ENCODE measurements at places on chromosomes 7 and 10.

DNA sequence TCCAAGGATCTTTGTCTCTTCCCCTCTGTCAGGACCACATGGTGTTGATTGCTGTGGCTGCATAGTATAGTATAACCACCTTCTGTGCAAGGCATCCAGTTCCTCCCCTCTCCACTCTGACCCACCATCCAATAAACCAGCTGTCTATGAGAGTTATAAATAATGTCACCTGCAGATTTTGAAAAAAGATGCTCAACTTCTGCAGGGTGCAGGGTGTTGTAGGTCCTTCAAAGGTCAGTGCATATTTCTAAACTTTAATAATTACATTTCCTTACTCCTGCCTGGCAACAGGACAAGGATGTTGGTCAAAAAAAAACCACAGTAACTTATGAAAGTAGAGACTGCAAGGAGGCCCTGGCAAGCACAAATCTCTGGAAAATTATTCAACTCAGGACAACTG is 166.2 kb downstream of the PKD1L1 start:
- no peak for DNase-seq

GRCh38 chr10:132784866-132785722 is 853 bp downstream of the NKX6-2 start:
- no peak for DNase-seq

DNA sequence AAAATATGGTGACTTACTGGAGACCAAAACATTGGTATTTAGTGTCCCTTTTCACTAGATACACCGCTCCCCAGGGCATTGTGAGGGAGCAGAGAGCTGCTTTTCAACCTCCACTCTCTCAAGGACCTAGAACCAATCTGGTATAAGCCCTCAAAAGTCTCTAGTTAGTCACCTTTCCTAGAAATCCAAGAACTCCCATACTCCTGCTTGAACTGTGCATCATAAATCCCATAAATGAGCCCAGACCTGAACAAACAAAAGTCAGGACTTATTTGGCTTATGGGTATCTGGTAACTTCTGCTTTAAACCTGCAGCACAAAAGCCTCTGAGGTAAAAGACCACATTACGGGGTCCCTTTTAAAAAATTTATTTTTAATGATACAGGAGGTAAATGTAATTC is 603.1 kb upstream of the LRRTM3 start:
- no peak for DNase-seq

DNA sequence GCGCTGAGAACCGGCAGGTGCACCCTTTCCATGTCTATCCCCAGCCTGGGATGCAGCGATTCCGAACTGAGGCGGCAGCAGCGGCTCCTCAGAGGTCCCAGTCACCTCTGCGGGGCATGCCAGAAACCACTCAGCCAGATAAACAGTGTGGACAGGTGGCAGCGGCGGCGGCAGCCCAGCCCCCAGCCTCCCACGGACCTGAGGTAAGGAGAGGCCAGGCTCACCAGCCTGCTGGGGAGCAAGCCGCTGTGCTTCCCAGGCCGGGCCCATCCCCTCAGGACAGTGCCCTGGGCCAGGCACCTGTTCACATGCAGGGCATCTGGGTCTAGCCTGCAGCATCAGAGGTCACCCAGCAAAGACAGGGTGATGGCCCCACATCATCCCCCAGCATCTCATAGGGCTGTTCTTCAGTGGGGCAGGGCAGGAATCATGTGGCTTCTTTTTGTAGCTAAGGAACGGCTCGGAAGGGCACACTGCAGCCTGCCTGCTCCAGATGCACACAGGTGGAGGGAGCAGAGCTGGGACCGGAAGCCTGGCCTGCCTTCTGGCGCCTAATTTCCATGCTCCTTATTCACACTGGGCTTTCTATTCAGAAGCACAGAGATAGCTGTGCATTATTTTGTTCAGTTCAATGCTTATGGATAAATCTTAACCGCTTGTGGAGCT is 18.9 kb downstream of the BAG3 start:
- DNase-seq: no peak

DNA sequence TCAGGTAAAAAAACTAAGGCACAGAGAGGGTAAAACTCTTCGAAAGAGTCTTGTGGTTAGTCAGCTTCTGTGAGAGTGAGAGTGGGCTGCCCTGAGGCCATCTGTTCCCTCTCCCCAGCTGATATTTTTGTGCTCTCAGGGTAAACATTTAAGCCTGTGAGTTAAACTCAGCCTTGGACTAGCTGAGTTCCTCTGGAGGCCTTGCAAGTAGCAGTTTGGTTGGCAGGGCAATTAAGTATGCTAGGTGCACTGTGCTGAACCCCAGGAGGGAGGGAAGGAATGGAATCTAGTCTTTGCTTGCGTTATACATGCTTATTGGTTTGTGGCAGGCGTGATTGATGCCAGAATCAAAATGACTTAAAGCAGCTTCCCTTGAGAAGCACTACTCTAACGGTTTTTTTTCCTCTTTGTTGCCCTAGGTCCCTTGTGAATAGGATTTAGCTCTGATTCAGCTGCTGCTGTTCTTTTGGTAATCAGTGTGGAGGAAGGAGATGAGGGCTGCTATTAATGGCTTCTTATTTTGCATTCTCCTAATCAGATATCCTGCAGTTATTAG is 140.2 kb downstream of the AUTS2 start:
- DNase-seq: peak; percentile 66

DNA sequence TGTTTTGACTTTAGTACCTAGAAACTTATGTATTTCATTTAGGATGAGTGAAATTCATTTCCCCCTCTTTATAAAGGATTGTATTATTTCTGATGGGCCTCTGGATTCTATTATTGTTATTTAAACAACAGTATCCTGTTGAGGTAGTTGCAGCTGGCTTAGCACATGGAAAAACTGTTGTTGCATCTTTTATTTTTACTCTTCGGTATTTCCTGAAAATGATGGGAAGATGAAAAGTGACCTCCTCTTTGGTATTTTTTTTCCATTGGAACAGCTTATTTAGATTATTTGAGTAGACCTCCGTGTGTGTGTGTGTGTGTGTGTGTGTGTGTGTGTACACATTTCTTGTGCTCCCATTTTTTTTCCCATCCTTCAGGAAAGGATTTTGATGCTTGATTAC is 129.8 kb downstream of the PRKG1 start:
- DNase-seq: no peak

- DNase-seq: no peak
These were observed 4.8 kb downstream of the EGR2 start for GRCh38 chr10:62811159-62811875.

DNA sequence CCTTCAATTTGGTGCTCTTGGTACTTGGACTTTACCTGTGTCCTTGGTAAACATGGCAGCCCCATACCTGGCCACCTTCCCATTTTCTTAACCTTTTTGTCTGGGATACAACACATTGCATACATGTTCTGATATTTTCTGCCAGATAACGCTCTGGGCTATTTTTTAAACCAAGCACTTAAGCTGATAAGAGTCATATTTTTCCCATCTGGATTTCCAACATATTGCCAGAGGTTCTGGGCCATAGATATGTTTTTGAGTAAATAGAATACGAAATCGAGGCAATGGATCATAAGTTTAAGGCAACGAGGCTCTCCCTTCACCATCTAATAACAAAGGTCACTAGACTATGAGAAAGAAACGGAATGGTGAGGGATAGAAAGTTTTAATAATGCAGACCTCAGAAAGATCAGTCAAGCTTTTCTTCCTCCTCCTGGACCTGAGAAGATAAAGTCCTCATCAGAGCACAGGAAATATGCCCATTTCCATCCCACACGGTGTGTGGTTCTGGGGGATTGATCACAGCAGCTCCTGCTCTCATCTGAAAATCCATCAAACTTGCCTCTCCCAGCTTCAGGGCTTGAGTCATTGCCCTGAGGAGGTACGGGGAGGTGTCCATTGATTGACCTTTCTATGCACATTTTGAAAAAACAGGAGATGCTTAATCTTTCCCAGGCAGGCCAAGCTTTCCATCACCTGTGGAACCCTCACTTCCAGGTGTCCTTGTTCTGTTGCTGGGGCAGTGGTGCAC is 257.2 kb downstream of the GFRA1 start:
- no peak for DNase-seq

DNA sequence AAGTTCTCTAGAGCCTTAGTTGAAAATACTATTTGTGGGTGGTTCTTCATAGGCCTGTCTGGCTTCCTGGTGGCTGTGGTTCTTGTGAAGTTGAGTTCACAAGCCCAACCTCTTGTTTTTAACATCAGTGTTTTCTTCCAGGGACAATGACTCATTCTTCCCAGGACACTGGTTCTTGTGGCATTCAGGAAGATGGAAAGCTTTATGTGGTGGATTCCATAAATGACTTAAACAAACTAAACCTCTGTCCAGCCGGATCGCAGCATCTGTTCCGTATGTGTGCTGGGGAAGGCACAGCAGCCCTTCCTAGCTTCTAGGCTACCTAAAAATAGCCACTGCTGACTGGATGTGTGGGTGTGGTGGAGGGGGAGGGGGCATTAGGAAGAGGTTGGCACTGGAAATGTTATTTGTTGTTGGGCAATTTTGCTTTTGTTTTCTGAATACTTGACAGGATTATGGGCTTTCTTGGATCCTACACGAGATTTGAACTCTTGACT is 3.9 kb downstream of the LSMEM1 start:
- DNase-seq: no peak

DNA sequence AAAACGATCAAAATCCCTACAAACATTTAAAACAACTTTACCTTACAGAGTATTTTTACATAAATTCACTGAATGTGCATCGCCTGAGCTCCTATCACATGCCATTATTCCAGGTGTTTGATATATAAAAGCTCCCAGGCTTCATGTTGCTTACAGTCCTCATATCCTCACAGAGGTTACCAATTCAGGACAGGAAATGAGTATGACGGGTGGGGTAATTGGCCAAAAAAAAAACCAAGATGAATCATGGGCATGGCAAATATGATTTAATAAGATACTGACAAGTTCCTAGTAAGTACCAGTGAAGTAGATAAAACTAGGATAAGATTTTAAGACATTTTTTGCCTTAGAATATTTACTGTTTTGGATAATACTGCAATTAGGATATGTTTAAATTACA is 135.8 kb downstream of the KMT2E start:
- DNase-seq: no peak

DNA sequence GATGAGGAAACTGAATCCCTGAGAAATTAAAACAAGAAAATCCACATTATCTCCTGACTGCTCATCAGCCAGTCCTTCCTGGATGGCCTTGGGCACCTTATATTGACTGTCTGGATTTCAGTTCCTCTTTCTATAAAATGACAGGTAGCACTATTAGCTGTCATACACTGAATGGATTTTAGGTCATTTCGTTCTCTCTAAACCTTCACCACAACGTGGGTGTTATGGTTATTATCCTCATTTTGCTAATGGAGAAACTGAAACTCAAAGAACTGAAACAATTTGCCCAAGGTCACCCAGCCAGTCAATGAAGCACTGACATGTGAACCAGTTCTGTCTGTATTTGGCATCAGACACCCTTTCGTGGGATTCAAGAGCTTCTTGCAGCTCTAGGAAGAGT is 193.8 kb downstream of the CYP26A1 start:
- no peak for DNase-seq

DNA sequence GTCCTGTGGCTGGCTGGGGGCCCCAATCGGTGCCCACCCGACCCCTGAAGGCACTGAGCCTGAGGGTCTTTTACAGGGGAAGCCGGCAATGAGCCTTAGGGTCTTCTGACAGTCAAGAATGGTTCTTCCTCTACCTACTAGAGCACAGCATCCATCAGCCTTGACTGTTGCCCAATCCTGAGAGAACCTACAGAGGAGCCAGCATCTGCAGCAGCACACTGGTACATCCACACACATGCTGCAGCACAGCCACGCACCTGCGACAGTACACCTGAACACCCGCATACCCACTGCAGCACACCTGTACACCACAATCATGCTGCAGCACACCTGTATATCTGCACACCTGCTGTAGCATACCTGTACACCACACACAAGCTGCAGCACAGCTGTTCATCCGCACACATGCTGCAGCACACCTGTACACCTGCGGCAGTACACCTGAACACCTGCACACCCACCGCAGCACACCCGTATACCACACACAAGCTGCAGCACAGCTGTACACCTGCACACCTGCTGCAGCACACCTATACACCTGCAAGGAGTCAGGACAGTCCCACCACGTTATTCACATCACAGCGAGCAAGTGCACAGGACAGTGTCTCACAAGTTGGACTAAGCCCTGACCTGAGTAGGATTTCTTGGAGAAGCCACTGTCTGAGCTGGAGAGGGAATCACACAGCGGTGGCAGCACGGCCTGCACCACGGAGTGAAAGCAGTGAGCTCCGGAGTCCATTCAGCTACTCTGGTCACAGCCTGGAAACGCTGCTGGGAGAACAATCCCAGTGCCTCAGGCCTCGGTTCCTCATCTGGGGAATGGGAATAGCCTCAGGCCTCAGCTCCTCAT is 56.4 kb downstream of the VIPR2 start:
- no peak for DNase-seq

DNA sequence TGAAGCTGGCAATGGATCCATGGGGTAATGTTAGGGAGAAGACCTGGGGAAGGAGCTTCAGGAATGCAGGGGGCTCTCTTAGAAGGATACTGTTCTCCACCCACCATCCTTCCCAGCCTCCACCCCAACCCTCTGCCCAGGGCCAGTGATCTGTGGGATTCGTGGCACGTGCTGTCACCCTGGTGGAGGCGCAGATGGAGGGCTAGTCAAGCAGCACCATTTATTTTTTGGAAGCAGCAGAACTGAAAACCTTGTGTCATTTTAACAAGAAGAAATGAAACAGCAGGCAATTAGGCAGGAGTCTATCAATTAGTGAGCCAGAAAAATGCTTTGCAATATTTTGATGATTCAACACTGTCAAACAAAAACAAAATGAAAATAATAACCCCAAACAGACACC is 155.9 kb downstream of the SH2D4B start:
- DNase-seq: no peak

- DNase-seq: no peak
These were observed 7.9 kb downstream of the LAT2 start for GRCh38 chr7:74217455-74218342.

DNA sequence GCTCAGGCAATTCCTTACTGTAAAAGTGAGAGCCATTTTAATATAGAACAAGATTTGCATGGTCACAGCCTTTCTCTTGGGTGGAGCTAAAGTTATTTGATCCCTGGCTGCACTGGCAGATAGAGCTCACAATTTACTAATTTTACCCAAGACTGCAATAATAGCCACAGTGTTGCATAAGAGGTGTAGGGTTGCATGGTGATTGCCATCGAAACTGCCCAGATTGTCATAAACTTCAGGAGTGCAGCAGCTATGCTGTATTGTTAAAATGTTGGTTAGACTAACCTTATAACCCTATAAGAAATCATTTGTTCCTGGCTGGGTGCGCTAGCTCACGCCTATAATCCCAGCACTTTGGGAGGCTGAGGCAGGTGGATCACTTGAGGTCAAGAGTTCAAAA is 50.0 kb downstream of the VCL start:
- DNase-seq: no peak

- no peak for DNase-seq
These were observed 75.1 kb downstream of the RELN start for GRCh38 chr7:103914147-103914899.

- no peak for DNase-seq
These were observed 714.9 kb downstream of the KCNMA1 start for GRCh38 chr10:76922666-76923065.

GRCh38 chr7:156073366-156074052 is 261.2 kb upstream of the SHH start:
- DNase-seq: no peak
